ENCODE measurements at places on chromosomes 7 and 10.

- no peak for DNase-seq
Measured at GRCh38 chr10:110498982-110499795, 1.5 kb downstream of the DUSP5 start.

GRCh38 chr10:34407324-34407805 lies 407.7 kb downstream of the PARD3 start:
- DNase-seq, result no peak

- no peak for DNase-seq
Measured at GRCh38 chr10:79180414-79181221, 111.9 kb downstream of the ZMIZ1 start.

DNA sequence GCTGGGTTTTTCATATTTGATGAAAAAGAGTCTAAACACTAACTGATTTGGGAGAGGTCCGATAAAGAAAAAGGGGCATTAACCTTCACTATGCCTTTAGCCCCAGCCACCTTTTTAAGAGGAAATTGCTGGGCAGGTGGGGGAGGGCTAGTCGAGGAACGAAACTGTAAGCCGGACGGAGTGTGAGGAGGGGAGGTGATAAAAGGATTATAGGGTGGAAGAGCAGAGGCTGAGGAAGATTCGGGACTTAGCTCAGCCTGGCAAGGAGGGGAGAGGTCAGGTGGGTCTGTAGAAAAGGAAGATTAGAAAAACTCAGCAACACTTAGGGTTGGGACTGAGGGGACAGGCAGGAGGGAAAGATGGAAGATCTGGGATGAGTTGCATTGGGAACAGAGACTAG lies 77.0 kb downstream of the TSPAN12 start:
- DNase-seq, result no peak

- DNase-seq, result no peak
Measured at GRCh38 chr10:129963641-129964501, at the start of gene EBF3. Gene EBF3 (minus strand): TSS chr10:129964274. CDS start chr10:129963768, 506 bp downstream.

DNA sequence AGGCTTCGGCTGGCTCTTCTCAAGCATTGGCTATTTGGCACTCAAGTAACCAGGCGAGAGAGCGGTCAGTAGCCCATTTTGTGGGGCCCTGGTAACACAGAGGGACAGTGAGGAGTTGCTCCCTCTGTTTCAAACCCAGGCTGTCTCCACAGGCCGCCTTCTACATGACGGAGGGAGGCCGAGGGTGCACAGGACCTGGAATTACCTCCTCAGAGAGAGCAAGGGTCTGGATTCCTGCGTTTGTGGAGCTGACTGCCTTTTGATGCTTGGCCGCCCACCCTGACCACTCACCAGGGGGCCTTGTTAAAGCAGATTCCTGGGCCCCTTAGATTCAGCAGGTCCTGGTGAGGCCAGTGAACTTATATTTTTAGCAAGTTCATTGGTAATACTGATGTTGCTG lies 12.3 kb downstream of the UPP1 start:
- no peak for DNase-seq

GRCh38 chr10:72886621-72887020 lies 6.9 kb upstream of the OIT3 start:
- DNase-seq, result no peak

GRCh38 chr7:21656796-21657195 lies 114.0 kb downstream of the DNAH11 start:
- no peak for DNase-seq

DNA sequence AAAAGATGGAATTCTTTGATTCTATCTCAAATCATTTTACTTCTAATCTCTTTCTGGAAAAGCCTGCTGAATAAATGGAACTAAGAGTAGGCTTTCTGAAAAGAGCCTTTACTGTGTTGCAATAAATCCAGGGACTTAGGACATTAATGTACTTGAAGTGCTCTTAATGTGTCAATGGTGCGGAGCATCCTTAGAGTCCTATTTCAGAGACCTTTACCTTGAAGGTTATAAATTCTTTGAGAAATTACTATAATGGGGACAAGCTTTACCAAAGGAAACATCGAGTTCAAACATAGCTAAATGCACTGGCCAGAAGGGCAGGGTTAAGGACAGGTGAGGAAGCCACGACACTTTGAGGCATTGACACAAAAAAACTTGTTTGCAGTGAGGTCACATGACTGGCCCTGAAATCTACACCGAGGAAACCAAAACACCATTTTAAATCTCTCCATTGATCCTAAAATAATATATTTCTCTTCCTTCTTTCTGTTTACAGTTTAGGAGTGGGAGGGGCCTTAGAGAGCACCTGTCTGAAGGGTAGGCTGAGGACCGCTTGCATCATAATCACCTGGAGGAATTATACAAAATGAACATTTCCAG lies 48.1 kb upstream of the EXOC6 start:
- DNase-seq, result no peak

GRCh38 chr7:80133361-80134114 lies 1.1 kb upstream of the GNAI1 start:
- DNase-seq, result no peak

GRCh38 chr10:12333380-12334185 lies 15.8 kb upstream of the CAMK1D start:
- DNase-seq, result no peak

DNA sequence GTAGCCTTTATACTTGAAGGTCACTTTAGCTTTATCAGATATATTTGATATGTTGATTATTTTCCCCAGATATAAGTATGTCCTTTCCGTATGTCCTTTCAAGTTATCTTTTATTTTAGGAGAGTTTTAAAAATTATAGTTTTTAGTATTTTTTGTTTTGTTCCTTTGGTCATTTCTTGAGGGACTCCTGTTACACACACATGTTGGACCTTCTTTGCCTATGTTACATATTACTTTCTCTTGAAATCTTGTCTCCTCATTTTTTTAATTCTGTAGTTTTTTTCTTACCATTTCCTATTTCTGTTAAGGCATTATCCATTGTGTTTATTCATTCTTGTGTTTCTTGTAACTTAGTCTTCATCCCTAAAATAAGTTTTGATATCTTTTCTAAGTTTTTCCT lies 23.9 kb downstream of the GLCCI1 start:
- DNase-seq, result no peak

- no peak for DNase-seq
Measured at GRCh38 chr7:149586646-149587645, 89.3 kb upstream of the ZNF746 start.

- DNase-seq, result no peak
Measured at GRCh38 chr10:11237571-11237970, 219.9 kb downstream of the CELF2 start.

- DNase-seq, result no peak
Measured at GRCh38 chr10:43822631-43823580, 174.2 kb upstream of the ZNF32 start.

DNA sequence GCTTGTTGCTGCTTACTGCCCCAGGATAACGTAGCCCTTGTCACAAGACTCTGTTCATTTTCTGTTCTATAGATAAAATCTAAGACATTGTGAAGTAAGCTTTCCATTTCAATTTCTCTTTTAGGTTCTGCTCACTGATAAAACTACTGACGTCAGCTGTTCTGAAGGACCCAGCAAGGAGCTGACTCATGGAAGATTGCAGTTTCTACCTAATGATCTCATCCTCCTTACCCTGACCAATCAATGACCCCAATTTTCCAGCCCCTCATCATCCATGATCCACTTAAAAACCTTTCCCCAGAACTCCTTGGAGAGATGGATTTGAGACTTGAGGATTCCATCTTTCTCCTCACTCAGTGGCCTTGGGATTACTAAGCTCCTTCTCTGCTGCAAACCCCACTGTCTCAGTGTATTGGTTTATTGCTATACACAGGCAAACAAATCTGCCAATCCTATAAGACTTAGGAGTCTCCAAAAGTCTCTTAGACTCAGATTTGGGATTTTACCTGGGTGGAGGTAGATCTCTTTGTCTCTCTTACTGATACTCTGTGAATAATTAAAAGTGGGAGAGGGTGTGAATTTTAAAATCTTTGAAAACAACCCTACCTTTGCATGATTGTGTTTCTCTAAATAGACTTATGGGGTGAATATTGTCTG lies 109.2 kb upstream of the TRIM24 start:
- no peak for DNase-seq

DNA sequence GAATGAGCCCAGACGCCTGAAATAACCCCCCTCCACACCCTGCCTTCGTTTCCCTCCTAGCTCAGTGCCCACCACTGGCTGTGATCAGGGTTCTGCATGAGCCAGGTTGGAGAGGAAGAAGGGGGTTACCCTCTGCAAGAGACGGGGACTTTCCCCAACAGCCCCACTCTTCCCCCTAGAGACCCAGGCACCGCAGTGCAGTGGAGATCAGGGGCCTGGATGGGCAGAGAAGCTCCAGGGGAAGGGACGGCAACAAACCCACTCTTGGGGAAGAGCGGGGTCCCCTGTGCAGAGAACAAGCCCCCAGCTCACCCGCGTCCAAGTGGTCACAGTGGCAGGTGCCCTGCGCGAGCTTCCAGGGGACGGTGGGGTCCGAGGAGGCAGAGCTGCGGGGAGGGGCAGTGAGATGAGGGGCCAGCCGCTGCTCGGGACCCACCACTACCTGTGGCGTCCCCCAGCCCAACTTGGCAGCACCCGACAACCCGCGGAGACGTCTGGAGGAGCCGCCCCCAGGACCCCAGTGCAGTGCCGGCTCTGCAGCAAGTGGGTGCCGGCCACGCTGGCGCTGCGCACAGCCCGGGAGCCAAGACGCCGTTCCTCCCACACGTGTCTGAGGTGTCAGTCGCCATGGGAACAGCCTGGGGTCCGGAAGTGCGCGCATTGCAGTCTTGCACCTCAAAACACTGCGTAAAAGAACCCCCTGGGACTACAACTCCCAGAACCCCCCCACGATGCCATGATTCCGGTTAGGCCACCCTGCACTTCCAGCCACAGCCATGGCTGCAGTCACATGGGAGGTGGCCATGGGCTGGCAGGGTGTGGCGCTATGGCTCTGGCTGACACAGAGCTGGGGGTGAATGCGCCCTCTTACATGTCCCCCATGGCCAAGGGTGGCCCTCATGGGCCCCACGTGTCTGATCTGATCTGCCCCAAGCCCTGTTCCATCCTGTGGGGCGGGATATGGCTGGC lies 45.8 kb upstream of the WIPI2 start:
- DNase-seq, result peak; percentile 77

DNA sequence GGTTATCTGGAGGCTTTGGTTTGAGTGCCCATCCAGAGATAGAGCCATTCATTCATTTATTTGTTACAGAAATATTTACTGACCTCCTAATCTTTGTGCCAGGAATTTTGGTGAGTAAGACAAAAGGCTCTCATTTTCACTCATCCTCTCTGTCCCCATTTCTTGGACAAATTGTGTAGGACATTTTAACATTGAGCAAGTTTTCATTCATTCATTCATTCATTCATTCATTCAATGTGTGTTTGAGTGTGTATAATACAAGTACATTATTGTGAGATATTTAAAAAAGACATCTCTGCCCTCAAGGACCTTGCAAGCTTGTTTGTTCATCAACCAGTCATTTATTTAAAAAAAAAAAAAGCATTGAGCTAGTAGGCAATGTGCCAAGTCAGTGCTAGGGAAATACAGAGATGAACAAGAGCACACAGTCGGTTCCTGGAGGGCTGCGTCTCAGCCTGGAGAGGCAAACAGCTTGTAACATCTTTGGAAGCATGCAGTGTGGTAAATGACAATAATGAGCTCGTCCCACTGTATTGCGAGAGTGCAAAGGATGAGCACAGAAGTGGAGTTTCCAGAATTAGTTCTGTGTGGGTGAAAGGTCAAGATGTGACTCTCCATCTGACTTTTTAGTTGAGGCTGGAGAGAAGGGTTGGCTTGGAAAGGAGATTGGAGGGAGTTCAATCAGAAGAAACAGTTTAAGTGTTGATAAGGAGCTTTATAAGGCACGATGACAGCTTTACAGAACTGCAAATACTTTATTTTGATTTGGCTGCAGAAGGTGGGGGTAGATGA lies 50.5 kb upstream of the HBP1 start:
- no peak for DNase-seq

DNA sequence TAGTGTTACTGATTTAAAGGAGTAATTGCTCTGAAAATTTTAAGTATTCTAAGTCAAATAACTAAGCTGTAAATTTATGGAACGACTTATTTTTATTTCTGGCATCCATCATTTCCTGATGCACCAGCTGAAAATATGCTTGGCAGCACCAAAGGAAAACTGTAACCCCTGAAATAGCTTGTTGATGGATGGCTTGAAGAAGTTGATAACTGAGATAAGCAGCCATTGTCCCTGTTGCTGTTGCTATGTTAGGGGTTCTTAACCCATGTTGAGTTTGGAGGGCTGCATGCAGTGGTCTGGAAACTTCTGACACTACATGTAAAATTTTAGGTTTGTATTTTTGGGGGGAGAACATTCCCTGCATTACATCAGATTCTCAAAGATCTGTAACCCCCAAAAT lies 30.6 kb downstream of the RPA3 start:
- no peak for DNase-seq

GRCh38 chr10:23120001-23120934 lies 24.9 kb downstream of the MSRB2 start:
- no peak for DNase-seq

DNA sequence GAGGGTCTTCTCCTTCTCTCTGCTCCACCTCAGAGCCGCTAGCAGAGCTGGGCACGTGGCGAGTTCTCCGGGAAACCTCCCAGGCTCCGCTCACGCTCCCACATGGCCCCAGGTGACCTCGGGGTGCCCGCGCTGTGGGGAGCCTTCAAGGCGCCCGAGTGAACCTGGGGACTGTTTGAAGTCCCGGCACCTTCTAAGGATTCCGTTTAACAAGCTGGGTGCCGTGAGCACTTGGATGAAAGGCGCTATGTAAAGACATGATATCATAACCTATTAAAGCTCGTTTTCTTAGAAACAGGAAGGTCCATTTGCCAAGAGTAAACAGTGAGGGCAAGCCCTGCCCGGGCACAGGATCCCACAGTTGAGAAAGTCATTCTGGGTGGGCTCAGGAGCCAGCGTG lies 15.8 kb upstream of the MYL10 start:
- DNase-seq, result no peak

DNA sequence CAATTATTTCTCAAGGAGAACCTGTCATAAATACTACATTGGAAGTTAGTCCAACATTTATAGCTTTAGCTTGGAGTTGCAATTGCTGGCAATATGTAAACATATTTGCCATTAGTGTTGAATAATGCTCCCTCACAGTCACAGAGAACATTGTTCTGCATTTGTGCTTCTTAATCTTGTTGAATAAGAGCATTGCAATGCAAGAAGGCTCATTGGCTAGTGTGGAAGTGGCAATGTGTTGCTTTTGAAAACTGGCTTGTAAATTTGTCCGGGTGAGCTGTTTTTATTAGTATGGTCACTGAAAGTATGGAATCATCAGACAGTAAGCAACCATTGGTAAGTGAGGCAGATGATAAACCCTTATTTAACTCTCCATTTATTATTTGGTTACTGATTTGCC lies 47.7 kb upstream of the MBL2 start:
- DNase-seq, result no peak

- no peak for DNase-seq
Measured at GRCh38 chr10:69367469-69367868, 49.2 kb downstream of the TACR2 start.

DNA sequence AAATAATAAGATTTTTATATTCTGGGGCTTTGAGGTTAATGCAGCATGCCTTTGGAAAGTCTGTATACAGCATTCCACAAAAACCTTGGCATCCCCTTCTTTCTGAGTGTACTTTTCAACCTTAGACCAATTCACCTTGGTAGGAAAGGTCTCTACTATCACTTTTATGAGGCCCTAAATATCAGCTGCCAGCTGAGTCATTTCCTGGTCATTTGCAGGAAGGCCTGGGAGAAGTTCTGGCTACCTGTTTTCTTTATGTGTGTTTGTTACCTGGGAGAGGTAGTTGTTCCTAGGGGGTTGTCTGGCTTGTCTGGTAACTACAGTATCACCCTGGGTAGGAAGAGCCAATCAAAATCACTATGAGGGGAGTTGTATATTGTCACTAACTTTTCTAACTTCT lies 4.1 kb downstream of the SPAM1 start:
- no peak for DNase-seq

All from stimulated activated CD8-positive, alpha-beta memory T cell treated with anti-CD3 and anti-CD28 coated beads, Interleukin-7, amount 100 ng/mL, for 4 hours (primary cell).